ENCODE measurements at places on chromosomes 16 and 17.

DNA sequence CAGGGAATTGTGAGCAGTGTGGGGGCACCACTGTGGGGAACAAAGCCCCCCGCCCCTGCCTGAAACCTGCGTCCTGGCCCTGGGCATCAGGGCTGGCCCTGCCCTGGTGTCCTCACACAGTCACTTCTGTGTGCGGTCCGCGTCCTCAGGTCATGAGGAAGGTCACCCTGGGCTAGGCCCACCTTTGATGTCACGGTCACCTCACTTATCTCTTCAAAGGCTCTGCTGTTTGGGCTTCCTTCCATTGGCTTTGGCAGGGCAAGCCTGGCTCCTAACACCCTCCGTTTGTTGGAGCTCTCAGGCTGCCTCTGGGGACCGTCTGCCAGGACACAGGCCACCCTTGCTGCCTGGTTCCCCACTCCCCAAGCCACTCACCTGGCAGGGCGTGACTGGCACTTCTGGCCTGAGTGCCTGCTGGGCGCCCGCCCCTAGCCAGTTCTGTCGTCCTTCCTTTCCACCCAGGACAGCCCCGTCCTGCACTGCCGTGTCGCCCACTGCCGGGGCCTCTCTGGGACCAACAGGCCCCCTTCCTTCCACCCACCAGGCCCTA lies 8.8 kb downstream of the CENPX start:
- no peak for DNase-seq

DNA sequence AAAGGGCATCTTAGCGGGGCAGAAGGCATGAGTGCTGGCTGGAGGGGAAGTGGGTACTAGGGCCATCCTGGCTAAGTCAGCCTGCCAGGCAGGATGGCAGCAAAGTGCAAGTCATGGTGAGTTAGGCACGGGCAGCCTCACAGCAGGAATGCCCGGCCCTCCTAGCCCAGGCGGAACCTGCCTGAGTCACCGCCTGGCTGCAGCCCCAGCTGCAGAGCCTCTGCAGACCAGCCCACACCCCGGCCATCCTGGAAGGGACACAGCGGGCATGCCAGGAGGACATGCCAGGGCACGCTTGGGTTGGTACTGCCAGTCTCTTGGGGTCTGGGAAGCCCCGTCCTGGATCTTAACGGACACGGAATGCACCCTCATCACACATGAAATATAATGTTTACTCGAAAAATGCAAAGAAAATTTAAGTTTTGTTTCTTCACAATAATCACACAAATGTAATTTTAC lies 5.0 kb upstream of the ALDH3A1 start:
- DNase-seq: no peak

DNA sequence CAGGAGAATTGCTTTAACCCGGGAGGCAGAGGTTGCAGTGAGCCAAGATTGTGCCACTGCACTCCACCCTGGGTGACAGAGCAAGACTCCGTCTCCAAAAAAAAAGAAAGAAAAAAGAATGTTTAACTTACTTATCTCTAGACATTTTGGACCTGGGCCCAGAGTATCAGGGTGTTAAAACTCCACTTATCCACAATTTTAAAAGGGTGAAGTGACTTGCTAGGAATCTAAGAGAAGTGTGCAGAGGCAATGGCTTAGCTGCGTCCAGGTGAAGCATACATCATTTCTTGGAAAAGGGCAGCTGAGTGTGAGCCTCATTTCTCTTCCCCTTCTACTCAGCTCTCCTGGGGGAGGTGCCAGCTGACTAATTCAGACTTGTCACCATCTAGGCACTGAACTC lies 25.1 kb downstream of the ALDH3A2 start:
- DNase-seq: no peak

GRCh38 chr16:31183432-31184428 lies 3.8 kb downstream of the FUS start:
- no peak for DNase-seq

- no peak for DNase-seq
These were observed 9.4 kb downstream of the TMEM92 start for GRCh38 chr17:50283714-50284113.

- no peak for DNase-seq
These were observed 93.9 kb downstream of the HAPSTR1 start for GRCh38 chr16:9185381-9185780.

DNA sequence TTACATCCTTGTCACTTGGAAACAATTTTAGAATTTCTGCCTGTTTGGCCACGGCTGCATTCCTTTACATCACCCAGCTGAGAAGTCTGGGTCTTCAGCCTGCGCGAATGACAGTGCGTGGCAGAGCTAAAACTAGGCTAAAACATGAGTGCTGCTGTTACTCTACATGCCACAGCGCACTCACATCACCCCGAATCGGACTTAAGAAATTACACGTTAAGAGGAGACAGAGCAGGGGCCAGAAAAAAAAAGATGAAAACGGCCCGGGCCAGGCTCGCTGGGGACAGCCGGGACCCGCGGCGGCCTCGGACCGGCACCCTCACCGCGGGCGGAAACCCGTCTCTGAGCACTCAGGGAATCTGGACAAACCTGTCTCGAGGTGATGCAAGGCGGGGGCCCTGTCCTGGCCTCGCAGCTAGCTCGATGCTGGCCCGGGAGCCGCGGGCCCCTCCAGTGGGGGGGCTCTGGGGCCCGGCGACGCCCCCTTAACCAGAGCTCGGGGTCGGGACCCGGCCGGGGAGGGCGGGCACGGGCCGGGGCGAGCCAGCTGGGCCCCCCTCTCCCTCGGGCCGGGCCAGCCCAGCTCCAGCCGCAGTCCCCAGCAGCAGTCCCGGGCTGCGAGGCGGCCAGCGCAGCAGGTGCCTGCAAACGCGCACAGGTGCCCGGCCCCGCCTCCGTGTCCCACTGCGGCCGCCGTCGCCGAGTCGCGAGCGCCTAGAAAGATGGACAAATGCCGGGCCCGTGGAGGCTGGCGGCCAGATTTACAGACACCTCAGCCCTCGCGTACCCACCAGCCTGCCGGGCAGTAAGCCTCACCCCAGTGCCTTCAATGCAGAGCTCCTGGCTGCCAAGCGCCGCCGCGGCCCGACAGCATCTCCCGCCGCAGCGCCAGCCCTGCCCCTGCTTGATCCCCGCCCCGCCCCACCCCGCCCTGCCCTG lies at the start of gene AKTIP:
Gene AKTIP (minus strand): TSS at position 879 of the 939 bp plus-strand sequence. CDS start 2,950 bp downstream, outside the sequence.
- peak; percentile 37 for DNase-seq

- no peak for DNase-seq
These were observed 253.0 kb downstream of the HS3ST3B1 start for GRCh38 chr17:14553847-14554246.

GRCh38 chr16:64409783-64410210 lies 712.1 kb downstream of the CDH11 start:
- no peak for DNase-seq

DNA sequence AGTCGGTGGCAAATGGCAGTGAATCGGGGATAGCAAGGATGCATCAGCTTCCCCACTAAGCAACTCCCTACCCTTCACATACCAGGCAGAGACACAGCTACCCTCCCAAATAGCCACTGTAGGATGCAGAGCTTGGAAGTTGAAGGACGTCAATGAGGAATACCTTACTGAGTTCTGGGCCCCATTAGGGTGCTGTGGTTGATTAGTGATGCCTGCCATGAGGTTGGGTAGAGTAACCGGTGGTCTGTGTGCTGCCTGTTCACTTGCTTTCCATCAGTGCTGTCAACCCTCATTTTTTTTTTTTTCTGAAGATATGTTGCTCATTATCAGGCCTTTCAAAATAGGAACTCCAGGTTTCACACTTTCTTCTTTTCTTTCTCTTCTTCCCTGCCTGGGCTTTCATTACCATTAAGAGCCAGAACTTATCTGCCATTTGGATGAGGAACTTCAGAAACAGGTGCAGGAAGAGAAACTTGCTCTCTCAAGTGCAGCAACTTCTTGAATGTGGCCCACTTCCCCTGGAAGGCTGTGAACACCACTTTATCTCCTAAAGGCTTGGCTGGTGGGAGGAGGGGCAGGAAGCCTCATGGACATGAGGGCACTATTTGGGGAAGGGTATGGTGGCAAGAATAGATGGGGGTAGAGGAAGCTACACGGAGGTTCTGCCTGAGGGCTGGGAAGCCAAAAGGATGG lies 183.5 kb downstream of the NTN1 start:
- no peak for DNase-seq

GRCh38 chr17:35460354-35460851 lies 11.8 kb upstream of the SLFN13 start:
- no peak for DNase-seq

DNA sequence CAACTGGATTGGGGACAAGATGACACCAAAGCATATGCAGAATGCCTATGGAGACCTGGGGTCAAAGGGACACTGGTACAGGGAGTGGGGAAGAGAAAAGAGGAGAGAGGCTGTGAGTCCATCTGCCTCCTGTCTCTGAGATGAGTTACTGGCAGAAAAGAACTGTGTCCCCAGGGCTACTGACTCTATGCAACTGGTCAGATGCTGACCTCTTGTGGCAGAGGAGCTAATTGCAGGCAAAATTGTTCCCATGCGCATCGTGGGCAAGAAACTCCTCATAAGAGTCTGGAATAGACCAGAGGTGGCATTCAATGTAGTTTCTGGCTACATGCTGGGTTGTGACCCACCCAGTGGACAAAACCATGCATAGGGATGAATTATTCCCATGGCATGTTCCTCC lies 26.1 kb upstream of the MLKL start:
- no peak for DNase-seq

- no peak for DNase-seq
These were observed 508 bp downstream of the FLCN start for GRCh38 chr17:17236295-17237025.

DNA sequence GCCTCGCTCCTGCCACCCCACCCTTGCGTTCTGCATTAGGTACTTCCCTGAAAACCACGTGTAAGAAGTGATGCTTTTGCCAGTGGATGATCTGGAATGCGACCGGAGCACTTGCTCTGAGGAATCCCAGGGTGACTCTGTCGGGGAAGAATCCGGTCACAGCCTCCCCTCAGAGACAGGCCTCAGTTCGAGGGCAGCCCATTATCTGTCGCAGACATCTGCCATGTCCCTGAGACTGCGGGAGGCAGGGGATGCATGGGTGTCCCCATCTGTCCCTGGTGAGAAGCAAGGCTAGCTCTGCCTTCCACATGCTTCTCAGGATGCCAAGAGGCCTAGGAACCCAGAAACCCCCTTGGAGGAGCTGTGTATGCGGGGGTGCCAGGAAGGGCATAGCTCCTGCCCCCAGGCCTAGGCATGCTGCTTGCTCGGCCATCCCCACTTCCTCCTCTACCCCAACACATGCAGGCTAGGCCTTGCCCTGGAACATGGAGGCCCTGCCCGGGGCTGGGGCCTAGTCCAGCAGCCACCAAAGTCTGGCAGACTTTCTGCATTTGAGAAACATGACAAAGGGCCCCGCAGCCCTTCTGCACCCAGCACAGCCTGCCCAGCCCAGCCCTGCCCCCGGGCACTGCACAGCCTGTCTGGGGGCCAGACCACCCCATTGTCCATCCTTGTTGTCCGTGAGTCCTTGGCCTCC lies 20.5 kb downstream of the MNT start:
- no peak for DNase-seq

DNA sequence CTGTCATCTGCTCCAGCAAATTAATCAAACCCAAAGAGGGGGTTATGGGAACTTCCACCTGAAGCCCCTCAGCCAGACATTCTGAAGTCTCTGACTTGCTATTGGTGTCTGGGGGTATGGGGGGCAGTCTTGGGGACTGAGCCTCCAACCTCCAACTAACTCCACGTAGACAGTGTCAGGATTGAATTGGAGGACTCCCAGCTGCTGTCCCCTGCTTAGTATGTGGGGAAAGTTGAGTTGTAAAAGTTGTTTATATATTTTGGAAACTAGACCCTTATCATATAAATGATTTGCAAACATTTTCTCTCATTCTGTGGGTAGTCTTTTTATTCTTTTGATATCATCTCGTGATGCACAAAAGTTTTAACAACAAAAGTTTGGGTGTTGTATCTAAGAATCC lies 689.2 kb downstream of the WWOX start:
- no peak for DNase-seq

DNA sequence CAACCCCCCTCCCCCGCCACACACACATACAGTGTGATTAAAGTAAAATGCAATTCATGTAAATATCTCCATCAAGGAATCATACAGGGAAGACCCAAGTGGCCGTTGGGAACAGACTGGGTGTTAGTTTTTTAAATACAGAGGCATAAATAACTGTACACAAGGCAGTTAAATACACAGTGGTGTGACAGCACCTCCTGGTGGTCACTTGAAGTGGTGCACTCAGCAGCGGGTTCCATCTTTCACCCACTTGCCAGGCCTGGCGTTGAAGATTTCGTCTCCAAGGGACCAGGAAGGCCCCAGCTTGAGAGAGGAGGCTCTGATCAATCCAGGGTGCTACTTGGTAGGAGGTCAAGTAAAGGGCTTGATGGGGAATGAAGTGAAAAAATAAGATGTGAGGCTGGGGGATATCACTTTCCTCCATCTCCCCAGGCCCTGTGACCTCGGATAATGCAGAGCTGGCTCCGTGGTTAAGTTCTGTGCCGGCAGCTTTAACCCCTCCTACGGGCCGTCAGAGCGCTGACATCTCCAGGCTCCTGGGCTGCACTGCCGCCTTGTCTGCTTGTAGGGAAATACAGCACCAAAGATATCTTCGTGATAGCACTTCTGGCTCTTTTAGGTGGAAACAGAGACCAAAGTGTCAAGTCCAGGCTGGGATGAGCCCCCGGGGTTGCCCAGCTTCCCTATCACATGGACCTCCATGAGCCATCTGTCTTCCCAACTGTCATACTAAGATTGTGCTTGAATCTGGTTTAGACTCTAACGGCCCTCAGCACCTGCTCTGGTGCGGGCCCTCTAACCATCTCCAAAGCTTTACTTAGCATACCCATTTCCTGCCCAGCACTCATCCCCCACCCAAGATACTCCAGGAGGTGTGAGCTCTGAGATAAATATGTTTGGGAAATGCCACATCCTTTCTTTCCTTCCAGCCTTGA lies 20.7 kb downstream of the LGALS9 start:
- DNase-seq: peak; percentile 22

DNA sequence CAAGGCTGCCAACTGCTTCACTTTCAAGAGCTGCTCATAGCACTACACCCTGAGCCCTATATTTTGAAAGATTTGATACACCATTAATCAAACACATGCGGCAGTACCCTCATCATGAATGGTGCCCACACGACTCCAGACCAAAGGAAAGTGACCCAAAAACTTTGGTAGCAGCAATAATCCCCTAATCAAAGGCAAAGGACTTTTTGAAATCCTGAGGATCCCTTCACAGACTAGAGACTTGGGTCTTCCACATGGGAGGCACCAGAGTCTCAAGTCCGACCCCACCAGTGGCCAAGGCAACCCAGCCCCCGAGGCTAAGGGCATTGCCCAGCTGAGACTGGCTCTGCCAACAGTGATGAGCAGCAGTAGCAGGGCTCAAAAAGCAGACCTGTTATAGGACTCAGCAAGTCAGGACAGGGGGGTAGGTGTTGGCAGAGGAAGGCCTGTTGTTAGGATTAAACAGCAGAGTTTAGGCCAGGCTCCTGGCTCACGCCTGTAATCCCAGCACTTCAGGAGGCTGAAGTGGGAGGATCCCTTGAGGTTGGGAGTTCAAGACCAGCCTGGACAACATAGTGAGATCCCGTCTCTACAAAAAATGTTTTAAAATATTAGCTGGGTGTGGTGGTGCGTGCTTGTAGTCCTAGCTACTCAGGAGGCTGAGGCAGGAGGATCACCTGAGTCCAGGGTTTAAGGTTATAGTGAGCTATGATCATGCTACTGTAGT lies 3.2 kb downstream of the TRIM25 start:
- no peak for DNase-seq

Data from activated naive CD8-positive, alpha-beta T cell treated with anti-CD3 and anti-CD28 coated beads, Interleukin-2, amount 50 U/mL, for 16 hours (primary cell).